Right ventricle myocardium inferior (tissue), 1 donor: ENCODE measurements at places on chromosomes 6 and 20.

DNA sequence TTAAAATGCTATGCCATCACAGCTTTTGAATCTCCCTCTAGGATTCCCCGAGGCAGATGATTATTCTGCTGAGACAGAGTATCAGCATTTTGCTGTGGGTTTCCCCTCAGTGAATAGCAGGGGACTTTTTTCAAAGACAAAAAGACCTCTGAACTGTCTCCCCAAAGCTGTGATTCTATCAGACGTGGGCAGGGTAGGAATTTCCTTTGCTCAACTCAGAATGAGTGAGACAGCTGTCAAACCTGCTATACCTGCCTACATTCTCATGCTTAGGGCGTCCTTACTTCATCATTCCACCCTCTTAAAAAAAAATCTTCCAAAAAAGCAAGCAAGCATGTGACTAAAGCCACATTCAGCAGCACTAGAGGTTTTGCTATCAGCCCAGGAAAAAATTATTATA lies 147.6 kb upstream of the FAM83B start:
- DNase-seq = no peak

GRCh38 chr6:43128926-43129325 lies 42.1 kb upstream of the SRF start:
- no peak for DNase-seq

DNA sequence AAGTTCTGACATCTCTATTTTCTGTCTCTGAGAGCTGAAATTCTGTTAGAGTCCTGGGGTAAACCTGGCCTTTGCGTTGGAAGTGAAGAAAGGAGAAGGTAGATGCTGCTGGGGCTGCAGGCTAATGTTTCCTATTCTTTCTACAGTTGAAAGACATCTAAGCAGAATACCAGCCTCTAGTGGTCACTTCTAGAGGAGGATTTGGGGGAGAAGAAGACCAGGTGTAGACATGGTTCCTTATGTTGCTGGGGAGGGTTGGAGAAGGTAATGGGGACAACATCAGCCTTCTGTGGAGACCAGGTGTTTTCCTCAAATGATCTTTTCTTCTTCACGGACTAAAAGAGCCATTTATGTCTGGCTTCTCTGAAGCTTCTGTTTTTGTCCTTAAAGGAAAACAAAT lies 62.6 kb downstream of the BTBD3 start:
- no peak for DNase-seq

DNA sequence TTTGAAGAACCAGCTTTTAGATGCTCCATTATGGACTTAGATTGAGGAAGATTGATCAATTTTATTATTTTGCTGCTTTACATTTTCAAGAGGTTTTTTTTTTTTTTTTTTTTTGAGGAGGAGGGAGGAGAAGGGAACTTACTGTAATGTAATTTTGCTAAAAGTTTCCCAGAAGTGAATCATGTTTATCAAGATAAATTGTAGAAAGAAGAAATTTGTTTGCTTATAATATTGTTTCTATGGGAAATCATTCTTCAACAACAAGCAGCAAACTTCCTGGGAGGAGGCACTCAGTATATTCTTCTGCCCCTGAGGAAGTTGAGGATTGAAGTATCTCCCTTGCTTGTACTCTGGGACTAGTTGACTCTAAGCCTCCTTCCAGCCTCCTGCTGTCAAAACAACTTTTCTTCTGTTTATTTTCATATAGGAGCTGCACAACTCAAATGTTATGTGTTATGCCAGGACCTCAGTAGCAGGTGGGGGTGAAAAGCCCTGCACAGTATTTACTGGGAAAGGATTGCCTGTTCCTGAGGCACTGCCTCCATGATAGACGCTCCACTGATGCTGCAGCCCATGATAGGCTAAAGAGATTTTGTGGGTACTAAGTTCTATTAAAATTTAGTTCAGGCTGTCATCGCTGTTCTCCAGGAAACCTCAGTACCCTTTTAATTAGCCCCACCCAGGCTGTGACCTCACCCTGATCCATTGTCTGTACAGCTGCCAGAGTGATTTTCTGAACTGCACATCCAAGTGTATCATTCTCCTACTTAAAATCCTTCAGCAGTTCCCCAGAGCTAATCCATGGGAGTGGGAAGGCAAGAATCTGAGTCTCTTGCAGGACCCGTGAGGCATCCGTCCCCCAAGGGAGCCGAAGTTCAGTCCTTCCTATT lies 51.9 kb downstream of the CARMIL1 start:
- DNase-seq = no peak

DNA sequence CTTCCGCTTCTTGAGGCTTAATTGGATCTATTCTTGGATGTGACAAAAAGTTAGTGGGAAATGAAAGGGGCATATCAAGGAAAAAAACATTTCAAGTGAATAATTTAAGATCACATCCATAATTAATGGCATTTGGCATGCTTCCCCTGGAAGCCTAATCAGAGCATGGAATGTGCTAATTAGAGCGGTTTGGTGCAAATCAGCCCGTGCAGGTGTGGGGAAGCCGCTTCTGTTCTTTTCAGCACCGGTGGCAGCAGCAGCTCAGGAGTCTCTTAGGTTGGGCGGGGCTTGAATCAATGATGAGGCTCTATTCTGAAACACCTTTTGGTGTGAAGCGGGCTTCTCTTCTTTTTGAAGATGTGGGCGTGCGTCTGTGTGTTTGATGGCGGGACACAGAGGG lies 301.2 kb downstream of the LRFN2 start:
- DNase-seq = no peak

GRCh38 chr20:26209171-26209941 lies 512.7 kb upstream of the ZNF337 start:
- no peak for DNase-seq

- no peak for DNase-seq
These were observed 326.1 kb downstream of the PRL start for GRCh38 chr6:21970569-21971300.

- DNase-seq = no peak
These were observed 15.5 kb upstream of the MROH8 start for GRCh38 chr20:37194621-37195417.

DNA sequence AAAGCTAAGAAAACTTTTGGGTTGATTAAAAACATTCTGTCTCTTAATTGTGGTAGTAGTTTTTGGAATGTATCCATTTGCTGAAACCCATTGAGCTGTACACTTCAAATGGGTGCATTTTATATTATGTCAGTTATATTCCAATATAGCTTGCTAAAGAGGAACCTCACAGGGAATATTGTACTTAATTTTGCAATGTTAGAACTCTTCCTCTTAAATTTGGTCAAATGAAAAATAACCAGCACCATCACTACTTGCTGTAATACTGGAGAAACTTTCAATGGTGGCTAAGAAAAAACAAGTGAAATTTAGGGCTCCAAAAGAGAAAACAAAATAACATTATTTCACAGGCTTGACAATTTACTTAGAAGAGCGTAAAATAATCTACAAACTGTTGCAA lies 651.5 kb downstream of the MAFB start:
- no peak for DNase-seq

DNA sequence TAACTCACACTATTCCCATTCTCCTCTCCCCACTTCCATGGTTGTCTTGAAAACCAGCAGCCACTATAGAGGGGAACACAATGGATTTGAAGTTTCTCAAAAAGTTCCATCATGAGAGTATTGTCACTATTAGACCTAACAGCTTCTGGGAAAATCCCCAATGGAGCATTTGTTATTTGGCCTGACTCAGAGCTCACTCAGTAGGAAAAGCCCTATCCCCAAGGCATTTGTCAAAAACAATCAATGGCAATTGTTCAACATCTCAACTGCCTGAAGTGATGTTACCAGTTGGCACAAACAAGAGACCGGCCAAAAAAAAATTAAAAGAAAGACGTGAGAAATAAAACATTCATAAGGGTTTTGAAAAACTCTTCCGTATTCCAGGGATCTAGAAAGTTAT lies 98.8 kb downstream of the MYLK4 start:
- DNase-seq = no peak

GRCh38 chr6:107421696-107422256 lies 37.6 kb downstream of the PDSS2 start:
- DNase-seq = no peak

DNA sequence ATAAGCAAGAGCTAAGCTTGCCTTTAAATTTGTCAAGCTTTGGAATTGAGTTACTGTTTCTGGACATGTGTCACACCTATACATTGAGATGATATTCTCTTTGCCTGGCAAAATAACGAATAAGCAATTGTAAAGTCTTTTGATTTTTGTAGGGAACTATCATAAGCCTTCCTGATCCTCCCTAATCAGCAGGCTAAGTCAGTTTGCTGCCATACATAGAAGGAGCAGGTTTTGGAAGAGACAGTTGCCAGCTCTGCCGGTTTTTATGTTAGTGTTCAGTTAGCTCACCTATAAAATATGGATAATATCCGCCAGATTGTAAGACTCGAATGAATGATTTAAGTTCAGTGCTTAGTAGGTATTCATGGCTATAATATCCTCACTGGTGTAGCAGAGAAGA lies 34.4 kb upstream of the BCAS1 start:
- DNase-seq = no peak

DNA sequence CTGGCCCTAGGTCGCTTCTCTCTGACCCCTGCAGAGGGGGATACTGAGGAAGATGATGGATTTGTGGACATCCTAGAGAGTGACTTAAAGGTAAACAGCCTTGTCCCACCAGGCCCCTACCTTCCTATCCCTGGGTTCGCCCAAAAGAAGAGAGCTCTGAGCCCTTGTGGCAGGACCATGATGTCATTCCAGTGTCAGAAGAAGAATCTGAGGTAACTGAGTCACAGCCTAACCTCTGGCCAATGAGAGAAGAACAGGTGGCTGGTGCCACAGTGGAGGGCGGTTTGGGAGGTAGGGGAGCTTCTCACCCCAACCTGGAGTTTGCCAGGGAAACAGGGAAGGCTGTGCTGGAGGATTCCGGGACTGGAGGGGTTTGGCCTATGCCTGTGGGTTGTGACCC lies 5.2 kb downstream of the CDC25B start:
- DNase-seq = no peak

- DNase-seq = no peak
These were observed 209.5 kb downstream of the FNDC1 start for GRCh38 chr6:159378411-159379328.

DNA sequence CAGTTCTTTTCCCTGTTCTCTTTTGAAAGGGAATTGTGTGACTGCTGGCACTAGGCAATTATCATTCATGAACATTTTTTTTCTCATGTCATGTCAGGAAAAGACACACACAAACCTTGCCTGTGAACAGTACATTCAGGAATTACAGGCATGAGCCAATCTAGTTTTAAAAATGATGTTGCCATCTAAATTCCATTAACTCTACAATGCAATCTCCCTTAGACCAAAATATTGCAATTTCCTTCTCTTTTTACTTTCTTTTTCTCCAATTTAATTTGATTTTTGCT lies 127.5 kb upstream of the STMND1 start:
- DNase-seq = no peak

DNA sequence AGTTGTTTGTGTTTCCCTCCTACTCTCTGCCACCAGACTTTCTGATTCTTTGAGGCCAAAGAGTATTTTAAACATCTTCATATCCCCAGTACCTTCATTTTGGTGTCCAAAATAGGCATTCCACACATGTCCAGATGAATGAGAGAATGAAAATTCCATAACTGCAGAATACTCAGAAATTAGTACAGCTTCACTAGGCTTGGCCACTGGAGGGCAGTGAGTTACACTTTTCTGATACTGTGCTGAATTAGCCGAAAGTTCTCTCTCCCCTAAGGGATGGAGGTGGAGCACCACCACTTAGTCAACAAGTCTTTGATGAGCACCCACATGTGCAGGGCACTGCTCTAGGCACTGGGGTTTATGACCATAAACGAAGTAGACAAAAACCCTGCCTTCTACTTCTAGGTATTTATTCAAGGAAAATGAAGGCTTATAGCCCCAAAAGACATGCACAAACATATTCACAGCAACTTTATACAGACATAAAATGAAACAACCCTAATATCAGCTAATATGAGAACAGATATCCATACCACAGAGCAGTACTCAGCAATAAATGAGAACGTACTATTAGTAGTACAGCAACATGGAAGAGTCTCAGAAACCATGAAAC lies 46.1 kb upstream of the TMEM217 start:
- no peak for DNase-seq

- DNase-seq = peak; percentile 88
These were observed 539 bp downstream of the CDYL start for GRCh38 chr6:4776493-4777393.

DNA sequence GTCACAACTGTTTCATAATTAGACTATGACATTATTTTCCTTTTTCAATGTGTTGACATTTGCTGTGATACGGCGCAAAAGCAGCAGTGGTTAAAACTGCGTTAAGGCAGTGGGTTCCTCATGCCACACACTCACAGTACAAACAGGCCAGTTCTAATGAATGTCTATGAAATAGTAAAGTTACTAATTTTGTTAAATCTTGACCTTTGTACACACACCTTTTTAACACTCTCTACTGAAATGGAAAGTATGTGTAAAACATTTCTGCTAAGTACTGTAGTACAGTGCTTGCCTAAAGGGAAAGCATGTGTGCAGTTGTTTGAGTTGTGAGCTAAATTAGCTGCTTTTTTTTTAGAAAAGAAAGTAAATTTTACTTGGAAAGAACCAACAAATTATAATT lies 60.3 kb downstream of the CDS2 start:
- DNase-seq = no peak

- no peak for DNase-seq
These were observed 53.1 kb upstream of the SNX9 start for GRCh38 chr6:157769776-157770426.

DNA sequence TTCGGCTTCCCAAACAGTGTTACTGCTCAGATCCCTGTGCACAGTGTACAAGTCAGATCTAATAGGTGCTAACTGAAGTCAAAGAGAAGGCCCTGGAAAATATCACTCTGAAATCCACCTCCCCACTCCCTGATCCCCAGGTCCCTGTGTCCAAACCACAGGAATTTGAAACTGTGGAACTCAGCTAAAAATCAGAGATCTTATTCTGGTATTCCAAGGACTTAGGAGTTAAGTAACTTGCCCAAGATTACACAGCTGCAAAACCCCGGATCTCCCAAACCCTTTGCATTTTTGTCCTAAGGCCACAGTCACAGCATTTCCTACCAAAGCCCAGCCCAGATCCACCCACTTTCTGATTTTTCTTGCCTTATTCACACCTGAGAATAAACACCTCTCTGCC lies 32.3 kb upstream of the SLC23A2 start:
- no peak for DNase-seq

GRCh38 chr6:116111552-116112528 lies 11.2 kb downstream of the NT5DC1 start:
- DNase-seq = no peak

DNA sequence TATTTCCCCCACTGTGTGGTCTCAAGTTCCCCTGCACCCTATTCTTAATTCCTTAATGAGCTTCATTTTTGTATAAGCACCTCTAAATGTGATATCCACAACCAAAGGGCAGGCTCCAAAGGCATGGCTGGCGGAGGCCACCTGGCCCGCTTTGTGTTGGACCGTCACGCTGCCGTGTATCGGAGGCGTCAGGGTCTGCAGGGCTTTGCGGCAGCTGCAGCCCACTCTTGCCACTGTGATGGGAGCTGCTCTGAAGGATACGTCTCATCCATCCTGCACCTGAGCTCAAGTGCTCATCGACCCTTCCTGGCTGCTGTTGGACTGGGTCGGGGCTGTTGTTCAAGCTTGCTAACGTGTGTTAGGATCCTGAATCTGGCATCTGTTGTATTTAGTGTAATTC lies 177.6 kb downstream of the ARID1B start:
- DNase-seq = no peak
